ENCODE measurements at places on chromosomes 1 and 21. TPM values are rescaled to one million over a fixed set of nuclear protein-coding genes. Genes with fewer than 3 reads are reported as not detected.

The GJA9 gene
- not detected for total RNA-seq

The ACBD6 gene
- 53.6 TPM for total RNA-seq

The ESPN gene
- 1.3 TPM for total RNA-seq

The LENEP gene
- 0.13 TPM for total RNA-seq

The ECE1 gene
- 129 TPM for total RNA-seq

The MATN1 gene
- total RNA-seq = under 0.01 TPM

The FAM72B gene
- total RNA-seq = 2.3 TPM
